AG09309 (cell line): ENCODE measurements at places on chromosomes 16 and 17.

DNA sequence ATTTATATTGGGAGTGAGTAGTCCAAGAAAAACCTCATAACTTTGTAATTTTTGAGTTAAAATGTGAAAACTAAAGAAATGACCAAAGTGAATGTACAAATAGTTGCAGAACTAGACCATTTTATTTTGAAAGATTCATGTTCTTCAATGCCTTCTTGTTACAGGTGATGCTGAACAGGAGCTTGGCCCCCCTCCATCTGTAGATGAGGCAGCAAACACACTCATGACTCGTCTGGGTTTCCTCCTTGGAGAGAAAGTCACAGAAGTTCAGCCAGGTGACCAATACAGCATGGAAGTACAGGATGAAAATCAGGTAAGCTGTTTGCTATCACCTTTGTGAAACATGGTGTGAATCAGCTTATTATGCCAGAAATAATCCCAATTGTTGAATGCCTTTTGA is 227.8 kb downstream of the TANC2 start:
- no peak for DNase-seq

DNA sequence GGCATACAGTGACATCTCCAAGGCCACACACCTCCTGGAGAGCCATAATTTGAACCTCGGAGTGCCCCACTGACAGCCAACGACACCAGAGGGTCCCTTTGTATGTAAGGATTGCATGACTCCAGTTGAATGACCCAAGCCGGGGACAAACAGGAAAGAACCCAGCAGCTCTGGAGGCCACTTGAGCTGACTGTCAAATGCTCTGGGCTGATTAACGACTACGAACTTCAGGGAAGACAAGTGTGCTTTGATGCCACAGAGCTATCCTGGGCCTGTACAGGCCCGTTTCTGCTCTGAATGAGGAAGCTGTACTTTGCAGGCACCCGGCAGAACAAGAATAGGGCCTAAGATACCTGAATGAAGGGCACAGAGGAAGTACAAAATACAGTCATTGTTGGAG is 404.6 kb downstream of the SLC39A11 start:
- no peak for DNase-seq

DNA sequence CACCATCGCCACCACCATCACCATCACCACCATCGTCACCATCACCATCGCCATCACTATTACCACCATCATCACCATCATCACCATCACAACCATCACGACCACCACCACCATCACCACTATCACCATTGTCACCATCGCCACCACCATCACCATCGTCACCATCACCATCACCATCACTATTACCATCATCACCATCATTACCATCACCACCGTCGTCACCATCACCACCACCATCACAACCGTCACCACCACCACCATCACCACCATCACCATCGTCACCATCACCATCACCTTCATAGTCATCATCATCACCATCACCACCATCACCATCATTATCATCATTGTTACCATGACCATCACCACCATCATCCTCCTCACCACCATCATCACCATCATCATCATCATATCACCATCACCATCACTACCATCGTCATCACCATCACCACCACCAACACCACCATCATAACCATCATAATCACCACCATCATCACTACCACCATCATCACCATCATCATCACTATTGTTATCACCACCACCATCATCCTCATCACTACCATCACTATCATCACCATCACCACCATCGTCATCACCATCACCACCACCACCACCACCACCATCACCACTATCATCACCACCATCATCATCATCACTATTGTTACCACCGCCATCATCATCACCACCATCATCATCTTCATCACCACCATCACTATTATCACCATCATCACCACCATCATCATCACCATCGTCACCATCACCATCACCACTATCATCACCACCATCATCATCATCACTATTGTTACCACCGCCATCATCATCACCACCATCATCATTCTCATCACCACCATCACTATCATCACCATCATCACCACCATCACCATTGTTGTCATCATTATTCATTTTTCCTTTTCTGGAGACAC is 51.5 kb upstream of the ZNF469 start:
- no peak for DNase-seq

- peak; percentile 70 for DNase-seq
Observed at GRCh38 chr16:65117811-65118448, 3.9 kb downstream of the CDH11 start.

- no peak for DNase-seq
Observed at GRCh38 chr17:50190293-50190602, 11.2 kb downstream of the COL1A1 start.
